ENCODE measurements at places on chromosomes 5 and 9.

- DNase-seq, result no peak
Measured at GRCh38 chr5:168681556-168682183, 102.5 kb upstream of the PANK3 start.

- DNase-seq, result no peak
Measured at GRCh38 chr5:83025690-83026478, 51.3 kb downstream of the TMEM167A start.

DNA sequence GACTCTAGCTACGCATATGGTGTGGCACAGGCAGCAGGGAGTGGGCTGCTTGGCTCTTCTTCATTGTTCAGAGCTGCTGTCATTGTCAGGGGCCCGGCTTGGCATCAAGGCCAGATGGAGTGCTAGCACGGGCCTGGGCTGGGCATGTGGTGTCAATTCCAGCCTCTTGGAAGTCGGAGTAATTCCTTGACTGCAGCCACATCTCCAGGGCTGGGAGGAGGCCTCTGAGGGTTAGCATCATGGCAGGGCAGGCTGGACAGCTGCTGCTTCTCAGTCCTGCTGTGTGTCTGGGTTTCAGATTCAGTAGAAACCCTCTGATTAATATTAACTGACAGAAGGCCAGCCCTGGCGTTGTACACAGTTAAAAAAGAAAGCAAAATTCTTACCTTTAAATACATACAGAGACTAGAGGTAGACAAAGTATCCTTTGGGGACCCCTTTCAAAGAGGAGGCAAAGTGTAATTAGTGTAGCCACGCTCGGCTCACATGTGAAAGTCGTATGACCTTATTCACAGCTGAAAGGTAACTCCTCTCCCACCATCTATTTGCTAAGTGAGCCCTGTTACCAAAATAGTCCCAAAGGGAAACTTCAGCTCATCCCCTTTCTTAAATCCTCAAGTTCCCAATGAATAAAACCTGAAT is 126.4 kb downstream of the DOCK2 start:
- no peak for DNase-seq

DNA sequence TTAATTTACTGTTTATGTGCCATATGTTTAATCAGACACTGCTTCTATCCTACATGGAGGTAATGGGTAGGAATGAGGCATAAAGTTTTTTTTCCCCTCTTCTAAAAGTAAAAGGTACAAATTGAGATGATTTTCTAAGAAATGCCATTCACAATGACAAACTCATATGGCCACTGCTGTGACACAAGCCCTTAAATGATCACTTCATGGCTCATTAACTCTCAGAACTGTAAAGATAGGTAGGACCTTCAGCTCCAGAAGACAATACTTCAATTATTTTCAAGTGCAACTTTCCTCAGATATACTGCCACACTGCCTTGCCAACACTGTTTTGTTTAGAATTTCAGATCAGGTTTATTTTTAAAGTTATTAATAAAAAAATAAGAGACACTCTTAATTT is 362.9 kb upstream of the ZNF608 start:
- no peak for DNase-seq

- DNase-seq, result no peak
Measured at GRCh38 chr5:75678155-75678554, 39.1 kb downstream of the POC5 start.

DNA sequence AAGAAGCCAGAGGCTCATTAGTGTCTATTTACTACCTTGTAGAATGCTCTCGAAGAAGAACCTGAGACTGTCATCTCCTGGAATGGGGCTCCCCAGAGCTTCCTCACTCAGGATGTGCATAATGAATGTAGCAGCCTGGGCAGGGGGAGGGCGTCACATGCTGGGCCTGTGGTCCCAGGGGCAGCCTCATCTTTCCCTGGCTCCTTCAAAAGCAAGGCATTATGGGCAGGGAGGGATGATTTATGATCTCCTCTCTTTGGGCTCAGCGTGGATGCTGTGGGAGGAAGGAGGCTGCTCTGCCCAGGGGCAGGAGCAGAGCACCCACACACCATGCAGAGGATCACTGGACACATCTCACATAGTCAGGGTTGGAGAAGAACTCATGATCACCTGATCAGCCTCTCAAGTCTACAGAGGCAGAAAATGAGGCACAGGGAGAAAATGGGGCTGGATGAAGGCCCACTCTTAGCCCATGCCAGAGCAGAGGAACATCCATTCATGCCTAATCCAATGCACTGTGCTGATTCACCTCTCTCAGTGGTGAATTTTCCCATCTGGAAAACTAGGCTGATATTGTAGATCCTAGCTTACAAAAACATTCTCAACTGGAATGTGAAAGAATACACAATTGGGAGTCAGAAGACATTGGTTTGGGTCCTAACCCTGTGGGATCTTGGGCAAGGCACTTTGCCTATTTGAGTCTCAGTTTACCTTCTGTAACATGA is 173.7 kb downstream of the CARTPT start:
- no peak for DNase-seq

GRCh38 chr5:100423330-100423729 is 111.8 kb upstream of the FAM174A start:
- no peak for DNase-seq

GRCh38 chr9:86252870-86253269 is 6.6 kb downstream of the C9orf153 start:
- no peak for DNase-seq

- DNase-seq, result no peak
Measured at GRCh38 chr5:103458497-103459040, 104.0 kb downstream of the NUDT12 start.

DNA sequence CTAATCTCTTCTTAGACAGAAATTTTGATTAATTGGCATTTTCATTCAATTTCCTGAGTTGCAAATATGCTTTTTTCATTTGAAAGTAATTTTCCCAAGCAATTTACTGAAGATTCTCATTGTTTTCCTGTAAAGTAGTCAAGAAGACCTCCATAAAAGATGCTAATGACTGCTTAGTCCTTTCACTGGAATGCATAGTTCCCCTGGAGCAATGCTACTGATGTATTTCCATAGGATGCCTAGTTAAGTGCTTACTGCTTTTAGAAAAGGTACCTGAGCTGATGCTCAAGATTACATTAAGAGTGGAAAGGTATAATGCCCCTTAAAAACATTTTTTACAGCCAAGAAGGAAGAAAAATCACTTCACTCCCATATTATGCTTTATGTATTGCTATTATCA is 109.2 kb upstream of the EMB start:
- DNase-seq, result no peak

GRCh38 chr9:107170801-107171200 is 112.3 kb upstream of the RAD23B start:
- DNase-seq, result no peak

DNA sequence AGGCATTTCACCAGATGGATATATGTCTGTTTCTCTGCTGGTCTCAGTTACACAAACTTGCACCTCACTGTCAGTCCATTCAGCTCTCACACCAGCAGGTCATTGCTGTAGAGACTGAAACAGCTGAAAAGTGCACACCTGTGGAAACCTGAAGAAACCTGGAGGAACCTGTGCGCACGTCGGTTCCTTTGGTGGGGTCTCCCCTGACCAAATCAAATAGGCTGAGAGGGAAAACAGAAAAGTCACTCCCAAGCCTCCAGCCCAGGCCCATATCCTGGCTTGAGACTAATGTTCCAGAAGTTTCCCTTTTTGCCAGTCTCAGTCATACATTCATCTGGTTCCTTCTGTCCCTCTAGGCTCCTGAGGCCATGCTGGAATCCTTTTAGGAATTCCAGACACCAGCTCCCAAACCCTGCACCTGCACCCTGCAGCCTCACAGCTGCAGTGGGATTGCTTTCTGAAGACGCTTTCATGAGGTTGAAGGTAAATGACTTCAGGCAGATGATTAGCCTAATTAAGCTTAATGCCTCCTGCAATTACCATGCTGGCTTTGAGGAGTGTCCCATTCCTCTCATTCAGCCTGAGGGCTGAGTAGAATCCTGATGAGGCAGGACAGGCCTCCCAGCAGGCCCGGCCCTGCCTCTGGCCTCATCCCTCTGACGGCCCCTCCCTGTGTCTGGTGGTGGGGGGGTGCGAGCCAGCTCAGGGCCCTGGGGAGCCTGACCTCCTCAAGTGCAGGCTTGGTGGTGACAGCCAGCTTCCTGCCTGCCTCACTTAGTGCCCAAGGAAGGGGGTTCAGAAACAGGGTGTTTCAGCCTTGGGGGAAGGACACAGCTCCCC is 24.3 kb upstream of the CXCL14 start:
- no peak for DNase-seq

GRCh38 chr5:134083517-134083916 is 31.0 kb upstream of the TCF7 start:
- DNase-seq, result no peak
